Activated CD4-positive, alpha-beta memory T cell treated with anti-CD3 and anti-CD28 coated beads for 36 hours (primary cell): ENCODE measurements at places on chromosomes 12 and 14.
A peak's percentile ranks its signal among the peaks of the same experiment; 100 is the strongest.

DNA sequence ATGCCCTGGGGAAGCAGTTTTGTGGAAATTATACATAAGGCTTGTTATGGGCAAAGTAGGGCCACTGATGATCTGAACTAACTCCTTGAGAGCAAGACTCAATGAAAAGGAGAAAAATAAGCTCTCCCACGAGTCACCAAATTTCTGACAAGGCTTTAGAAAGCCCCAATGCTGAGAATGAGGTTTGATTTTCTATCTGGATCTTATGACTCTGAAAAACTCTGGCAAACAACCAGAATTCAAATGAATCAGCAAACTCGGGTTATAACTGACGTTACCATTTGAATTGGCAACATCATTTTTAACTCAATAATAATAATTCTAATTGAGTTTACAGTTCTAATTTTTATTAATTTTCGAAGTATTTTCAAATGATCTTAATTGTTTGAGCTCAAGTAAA lies 79.1 kb downstream of the KCNK10 start:
- DNase-seq = no peak

GRCh38 chr14:45649051-45649450 lies 396.0 kb upstream of the MIS18BP1 start:
- DNase-seq = no peak

DNA sequence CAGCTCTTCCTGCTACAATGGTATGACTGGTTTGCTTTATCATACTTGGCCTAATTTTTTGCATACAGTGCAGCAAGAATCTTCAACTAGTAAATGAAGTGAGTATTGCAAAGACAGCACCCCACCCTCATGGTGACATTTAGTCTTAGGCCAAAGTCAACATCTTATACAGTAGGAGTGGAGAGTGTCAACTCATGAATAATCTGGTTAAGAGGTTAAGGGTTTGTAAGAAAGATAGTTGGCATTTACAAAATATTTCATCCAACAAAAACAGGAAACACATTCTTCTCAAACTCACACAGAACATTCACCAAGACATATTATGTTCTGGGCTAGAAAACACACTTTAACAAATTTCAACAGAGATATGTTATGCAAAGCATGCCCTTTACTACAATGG lies 2.2 kb upstream of the OAS1 start:
- DNase-seq = no peak

DNA sequence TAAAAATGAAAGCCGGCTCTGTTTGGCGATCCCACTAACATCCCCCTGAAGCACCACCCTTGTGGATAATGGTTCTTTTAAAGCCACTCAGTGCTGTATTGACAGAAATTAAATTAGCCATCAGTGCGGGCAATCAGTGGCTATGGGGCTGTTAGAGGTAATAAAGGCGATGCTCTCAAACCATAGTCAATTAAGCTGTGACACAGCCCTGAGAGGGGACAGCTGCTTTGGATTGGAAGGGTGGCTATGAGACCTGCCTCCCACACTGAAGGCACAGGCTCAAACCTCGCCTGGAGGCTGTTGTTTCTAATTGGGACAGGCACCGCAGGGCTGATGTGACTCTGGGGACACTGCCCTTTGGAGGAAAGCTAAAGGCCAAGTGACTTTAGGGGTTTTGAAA lies 562.2 kb downstream of the VRK1 start:
- DNase-seq = no peak

GRCh38 chr12:91702843-91703425 lies 442.7 kb downstream of the BTG1 start:
- no peak for DNase-seq

GRCh38 chr14:106459971-106460730 lies 933.8 kb downstream of the TMEM121 start:
- peak; percentile 82 for DNase-seq

GRCh38 chr12:43835656-43836474 lies at the start of gene TMEM117:
TSS of gene TMEM117 (plus strand) at chr12:43836081.
- DNase-seq = peak; percentile 67

GRCh38 chr14:99961826-99962518 lies 103.2 kb upstream of the EVL start:
- no peak for DNase-seq

DNA sequence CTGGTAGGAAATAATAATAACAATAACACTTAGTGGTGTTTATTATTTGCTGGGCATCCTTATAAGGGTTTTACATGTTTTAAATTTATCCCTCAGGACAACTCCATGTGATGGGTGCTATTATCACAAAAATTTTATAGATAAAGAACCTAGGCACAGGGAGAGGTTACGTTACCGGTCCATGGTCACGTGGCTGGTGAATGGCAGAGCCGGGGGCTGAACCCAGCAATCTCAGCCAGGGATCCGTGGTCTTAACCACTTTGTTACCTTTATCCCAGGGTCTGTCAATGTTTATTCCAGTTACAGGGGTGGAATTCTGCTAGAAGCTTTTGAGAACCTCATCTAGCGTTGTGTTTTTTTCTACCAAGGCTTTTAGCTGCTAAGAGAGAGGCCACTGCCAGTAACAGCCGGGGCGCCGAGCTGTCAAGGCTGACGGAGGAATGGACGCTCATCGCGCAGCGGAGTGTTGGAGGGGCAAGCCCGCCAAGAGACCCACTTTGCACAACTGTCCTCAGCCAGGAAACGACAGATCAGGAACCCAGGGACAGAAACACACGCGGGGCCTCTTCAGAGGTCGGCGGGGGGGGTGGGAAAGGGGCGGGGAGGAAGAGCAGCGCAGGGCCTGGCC lies 418 bp downstream of the AMN1 start:
- DNase-seq = peak; percentile 55

GRCh38 chr12:52769354-52769753 lies 7.8 kb downstream of the KRT76 start:
- no peak for DNase-seq

GRCh38 chr14:68020999-68021663 lies 201.6 kb downstream of the RAD51B start:
- DNase-seq = no peak

DNA sequence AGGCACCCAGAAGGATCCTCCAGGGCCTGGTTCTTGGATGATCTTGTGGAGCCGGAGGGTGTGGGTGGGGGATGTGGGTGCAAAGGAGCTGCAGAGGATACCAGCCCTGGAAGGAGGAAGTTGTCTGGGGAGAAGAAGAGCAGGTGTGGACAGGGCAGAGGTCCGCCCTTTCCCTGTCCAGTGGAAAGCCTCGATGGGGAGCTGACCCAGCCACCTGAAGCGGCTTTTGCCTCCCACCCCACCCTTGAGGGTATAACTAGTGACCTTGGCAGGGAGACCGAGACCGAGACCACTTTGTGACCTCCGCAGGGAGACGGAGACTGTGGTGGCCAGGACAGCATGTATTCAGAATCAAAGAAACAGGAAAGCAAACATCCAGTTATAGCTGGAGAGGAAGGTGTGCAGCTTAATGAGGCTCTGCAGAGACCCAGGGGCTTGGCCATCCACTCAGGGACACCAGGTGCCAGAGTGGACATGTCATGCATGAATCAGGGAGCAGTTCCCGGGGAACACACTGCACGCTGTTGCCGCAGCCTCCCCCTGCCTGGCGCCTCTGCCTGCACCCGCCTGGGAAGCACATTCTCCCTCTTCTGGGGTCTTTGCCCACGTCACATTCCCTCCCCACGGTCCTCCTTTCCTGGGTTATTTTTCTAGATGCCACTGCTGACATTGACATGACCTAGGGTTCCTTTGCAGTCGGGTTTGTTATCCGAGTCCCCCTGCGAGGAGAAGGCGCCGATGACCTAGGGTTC lies 87.7 kb downstream of the ADGRD1 start:
- DNase-seq = no peak

- peak; percentile 21 for DNase-seq
Observed at GRCh38 chr14:69055999-69056788, 77.1 kb upstream of the ACTN1 start.

DNA sequence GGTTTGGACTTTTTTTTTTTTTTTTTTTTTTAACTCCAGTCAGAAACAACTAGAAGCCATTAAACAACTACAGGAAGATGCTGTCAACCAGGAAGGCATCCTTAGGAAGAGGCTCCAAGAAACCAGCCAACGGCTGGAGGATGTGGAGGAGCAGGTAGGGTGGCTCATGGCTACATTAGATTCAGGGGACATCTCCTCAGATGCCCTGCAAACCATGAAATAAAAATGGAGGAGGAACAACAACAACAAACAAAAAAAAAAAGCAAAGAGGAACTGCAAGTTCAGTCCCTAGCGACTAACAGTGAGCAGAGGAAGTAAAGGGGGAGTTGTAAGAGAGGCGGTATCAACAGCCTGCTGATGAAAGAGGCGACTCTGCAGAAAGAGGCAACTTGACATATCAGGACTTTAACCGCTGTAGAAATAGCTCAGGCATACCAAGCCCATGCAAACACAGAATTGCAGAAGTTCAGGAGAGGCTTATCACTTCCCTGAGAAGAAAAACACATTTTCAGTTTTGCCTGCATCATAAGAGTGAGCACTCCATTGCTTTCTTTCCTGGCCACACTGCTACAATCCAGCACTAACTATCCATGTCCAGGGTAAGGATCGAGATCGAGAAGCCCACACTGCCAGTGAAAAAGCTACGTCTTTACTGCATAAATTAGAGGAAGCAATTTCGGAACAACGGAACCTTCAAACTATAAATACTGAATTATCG lies 103.5 kb upstream of the BCAT1 start:
- DNase-seq = peak; percentile 54

DNA sequence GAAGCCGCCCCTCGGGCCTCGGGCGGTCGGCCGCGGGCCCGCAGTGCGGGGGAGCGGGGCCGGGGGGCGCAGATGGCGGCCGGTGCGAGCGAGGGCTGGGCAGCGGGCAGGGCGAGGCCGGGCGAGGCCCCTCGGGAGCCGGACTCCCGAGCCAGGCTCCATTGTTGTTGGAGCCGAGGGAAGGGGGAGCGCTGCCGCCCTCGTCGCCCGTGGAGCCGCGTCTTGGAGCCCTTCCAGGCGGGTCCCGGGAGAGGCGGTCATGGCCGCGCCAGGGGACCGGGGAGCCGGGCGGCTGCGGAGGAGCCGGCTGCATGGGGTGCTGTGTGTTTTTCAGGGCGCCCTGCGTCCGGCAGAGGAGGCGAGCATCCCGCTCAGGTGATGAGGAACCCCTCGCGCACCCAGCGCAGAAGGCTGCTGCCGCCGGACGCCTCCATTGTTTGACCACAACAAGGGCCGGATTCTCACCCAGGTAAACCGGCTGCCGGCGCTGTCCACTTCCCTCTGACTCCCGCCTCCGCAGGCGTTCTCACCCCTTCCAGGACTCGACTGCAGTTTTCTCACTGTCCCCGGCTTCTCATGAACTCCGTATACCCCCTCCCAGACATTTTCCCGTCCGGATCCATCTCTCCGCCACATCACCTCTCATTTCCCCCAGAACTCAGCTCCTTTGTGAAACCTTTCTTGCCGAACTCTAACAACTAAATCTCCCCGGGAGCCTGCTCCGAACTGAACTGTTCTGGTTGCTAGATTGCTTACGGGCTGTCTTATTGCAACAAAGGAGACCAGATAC lies 732 bp downstream of the ZNF664 start:
- peak; percentile 35 for DNase-seq

DNA sequence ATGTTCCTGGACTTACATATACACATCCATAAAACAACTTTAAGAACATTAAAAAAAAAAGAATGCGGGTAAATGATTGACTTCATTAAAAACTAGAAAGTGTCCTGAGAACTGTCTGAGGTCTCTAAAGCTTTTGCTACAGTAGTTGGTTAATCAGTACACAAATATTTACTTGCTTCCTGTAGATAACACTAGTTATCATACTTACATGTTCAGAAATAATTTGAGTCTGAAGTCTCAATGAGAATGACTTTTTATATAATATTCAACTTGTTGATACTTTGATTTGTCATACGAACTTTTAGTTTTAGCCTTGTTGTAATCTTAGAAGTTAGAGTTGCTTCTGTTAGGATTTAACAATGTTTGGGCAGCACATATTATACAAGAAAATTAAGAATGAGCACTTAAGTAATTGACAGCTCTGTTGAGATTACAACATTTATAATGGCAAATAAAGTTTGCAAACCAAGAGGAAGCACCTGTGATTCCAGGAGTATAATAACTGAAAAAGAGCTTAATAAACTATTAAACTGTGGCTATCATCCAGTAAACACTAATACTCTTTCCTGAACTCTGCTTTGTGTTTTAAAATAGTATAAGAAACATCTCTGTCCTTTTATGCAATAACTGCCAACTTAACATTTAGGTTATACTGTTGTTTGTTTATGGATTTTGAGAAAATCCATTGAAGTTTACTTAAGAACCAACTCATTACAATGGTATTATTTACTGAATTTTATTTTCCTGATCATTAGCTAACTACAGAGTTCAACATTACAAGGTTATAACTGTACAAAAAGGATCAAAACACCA lies 131.7 kb downstream of the MIPOL1 start:
- DNase-seq = no peak

- no peak for DNase-seq
Observed at GRCh38 chr14:105153331-105153731, 15.2 kb downstream of the JAG2 start.

- DNase-seq = no peak
Observed at GRCh38 chr12:62730649-62731048, 204.3 kb downstream of the PPM1H start.

GRCh38 chr12:115424003-115424402 lies 740.0 kb upstream of the TBX3 start:
- no peak for DNase-seq

DNA sequence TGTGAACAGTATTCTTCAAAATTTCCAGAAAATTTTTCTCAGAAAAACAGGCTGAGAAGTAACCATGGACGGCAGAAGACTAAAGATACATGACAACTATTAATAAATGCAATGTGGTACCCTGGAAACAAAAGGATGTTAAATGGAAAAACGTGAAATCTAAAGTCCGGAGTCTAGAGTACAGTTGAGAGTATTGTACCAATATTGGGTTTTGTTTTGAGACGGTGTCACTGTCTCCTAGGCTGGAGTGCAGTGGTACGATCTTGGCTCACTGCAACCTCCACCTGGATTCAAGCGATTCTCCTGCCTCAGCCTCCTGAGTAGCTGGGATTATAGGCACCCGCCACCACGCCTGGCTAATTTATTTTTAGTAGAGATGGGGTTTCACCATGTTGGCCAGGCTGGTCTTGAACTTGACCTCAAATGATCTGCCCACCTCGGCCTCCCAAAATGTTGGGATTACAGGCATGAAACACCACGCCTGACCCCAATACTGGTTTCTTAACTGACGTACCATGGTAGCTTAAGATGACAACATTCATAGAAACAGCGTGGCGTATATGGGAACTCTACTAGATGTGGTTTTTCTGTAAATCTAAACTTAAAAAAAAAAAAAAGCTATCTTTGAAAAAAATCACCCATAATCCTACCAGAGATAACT lies 16.8 kb upstream of the TDG start:
- DNase-seq = no peak

GRCh38 chr12:128694445-128694844 lies 129.3 kb downstream of the SLC15A4 start:
- no peak for DNase-seq
